Putamen (tissue), 1 donor: ENCODE measurements at places on chromosomes 5 and 9.

DNA sequence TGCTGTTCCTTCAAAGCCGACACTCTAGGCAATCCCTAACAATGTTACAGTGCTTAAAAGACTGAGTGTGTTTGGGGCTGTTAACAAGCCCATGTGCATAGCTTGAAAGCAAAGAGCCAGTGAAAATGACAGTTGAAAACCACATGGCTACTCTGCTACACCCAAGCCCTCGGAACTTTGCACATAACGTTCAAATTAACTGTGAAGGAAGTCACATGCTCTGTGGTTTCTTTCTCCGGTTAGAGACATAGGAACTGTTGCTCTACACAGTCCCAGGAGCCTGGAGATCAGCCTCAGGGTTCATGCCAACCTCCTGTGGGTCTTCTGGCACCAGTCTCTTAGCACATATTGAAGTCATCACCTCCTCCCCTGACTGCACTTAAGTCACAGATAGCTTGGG is 51.1 kb downstream of the C9orf152 start:
- no peak for DNase-seq

- DNase-seq, result no peak
Measured at GRCh38 chr5:56072863-56073766, 78.4 kb upstream of the IL6ST start.

DNA sequence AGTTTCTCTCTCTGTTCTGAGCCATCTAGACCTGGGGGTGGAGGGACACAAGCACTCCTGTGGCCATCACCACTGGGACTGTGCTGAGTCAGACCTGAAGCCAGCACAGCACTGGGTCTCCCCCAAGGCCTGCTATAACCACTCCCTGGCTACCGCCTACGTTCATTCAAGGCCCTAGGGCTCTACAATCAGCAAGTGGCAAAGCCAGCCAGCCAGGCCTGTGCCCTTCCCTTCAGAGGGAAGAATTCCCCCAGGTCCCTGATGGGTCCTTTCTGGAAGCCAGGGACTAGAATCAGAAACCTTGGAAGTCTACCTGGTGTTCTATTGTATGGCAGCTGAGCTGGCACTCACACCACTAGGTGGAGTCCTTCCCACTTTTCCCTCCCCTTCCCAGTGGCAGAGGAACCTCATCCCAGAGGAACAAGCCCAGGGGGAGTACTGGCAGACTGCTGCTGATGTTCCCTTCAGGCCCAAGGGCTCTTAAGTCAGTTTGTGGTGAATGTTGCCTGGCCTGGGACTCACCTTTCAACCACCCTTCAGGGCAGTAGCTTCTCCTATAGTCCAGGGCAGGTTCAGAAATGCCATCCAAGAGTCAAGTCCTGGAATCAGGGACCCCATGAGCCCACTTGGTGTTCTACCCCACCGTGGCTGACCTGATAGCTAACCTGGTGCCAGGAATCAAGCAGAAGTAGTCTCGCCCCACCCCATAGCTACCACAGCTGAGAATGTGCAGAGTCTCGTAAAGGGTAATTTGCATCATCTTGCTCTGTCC is 20.0 kb downstream of the JMY start:
- no peak for DNase-seq

GRCh38 chr5:108315829-108316228 is 66.1 kb downstream of the FBXL17 start:
- DNase-seq, result no peak

GRCh38 chr9:126690431-126691051 is 76.8 kb downstream of the LMX1B start:
- DNase-seq, result no peak

DNA sequence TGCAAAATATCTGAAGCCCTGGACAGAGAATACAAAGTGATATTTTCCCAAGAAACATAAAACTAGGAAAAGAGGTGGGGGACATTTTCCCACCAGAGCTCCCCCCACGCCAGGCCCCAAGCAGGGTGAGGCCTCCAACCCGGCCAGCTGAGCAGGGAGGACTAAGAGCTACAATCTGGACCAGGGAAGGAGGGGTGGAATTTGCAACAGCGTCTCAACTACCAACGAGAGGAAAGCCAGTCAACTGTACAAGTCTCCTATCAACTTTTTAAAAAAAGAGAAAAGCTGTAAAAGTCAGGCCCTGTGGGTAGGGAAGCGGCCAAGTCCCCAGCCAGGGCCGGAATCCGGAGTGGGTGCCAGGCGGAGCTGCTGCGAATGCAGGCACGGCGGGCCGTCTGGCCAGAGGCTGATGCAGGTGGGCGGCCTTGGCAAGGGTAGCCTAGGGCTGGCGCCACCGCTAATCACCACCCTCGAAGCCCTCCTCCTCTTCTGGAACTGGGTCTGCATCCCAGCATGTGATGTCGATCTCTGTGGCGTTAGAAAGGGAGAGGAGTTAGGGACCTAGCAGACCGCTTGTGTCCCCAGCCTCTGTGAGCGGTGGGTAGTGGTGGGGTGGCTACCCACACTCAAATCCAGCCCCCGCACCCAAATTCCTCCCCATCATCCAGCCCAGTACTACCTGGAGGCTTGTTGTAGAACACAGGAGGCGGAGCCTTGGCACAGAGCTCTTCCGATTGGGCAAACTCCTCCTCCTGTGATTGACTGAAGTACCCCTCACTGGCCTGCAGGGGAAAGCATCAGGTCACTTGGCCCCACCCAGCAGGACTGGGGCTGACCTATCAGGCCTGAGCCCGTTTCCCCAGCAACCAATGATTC is 10.6 kb downstream of the PRR7 start:
- DNase-seq, result peak; percentile 87

DNA sequence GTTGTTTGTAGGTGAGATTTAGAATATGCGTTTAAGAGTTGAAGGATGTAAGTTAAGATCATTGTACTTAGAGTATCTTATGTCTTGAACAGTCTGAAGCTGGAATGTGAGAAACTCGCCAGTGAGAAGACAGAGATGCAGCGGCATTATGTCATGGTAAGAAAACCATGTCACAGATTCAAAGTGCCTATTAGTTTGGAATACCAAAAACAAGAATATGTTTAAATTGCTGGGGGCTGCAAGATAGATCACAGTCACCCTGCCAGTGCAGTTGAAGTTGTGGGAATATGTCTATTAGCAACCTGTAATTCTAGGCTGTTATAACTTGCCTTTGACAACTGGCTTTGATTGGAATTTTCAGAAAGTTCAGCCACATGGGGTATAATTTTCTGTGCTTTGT is 3.0 kb downstream of the TLE4 start:
- no peak for DNase-seq

DNA sequence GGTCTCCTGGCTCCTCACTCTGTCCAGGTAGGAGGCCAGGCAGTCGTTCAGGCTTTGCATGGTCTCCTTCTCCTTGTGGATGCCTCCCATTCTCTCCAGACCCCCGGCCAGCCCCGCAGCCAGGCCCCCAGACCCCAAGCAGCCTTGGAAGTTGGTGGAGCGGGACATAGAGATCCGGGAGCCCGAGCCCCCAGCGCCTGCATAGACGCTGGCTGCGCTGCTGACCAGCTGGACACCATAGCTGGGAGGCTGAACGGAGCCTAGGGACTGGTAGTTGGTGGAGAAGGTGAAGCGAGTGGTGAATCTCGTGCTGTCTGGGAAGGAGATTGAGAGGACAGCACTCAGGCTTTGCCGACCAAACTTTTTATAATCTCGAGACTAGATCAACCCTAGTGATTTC is 35.9 kb downstream of the FOXI1 start:
- no peak for DNase-seq

- no peak for DNase-seq
Measured at GRCh38 chr5:123425431-123425830, 2.2 kb upstream of the CEP120 start.

- DNase-seq, result peak; percentile 60
Measured at GRCh38 chr9:69549310-69550202, 122.6 kb downstream of the APBA1 start.

DNA sequence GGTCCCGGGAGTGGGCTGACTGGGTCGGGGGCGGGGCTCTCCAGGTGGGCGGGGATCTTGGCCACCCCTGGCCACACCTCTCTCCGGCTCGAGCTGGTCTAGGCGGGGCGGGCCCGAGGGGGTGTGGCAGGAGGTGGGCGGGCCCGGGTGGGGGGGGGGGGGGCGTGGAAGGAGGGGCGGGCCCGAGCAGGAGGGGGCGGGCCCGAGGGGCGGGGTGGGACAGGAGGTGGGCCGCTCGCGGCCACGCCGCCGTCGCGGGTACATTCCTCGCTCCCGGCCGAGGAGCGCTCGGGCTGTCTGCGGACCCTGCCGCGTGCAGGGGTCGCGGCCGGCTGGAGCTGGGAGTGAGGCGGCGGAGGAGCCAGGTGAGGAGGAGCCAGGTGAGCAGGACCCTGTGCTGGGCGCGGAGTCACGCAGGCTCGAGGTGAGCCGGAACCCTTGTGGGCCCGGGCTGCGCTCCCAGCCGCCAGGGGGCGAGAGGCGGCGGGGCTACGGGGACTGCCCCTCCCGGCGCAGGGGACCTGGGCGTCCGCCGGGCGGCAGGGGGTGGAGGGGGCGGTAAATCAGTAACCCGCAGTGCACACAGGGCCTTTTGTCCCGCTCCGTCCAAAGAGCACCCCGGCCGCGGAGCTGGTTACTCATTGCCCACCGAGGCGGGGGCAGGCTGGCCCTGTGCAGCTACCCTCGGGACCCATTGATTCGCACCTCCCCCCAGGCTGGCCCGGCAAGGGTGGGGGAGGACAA is at the start of gene FGFR4:
Gene FGFR4, plus strand, starts transcription at position 262 of the 744 bp plus-strand sequence. CDS start 2,688 bp downstream, outside the sequence.
- no peak for DNase-seq

- no peak for DNase-seq
Measured at GRCh38 chr5:3601061-3601710, 5.6 kb downstream of the IRX1 start.

GRCh38 chr9:15142878-15143534 is 164.0 kb downstream of the TTC39B start:
- peak; percentile 39 for DNase-seq

GRCh38 chr5:139649082-139649991 is 1.2 kb downstream of the CXXC5 start:
- DNase-seq, result no peak

DNA sequence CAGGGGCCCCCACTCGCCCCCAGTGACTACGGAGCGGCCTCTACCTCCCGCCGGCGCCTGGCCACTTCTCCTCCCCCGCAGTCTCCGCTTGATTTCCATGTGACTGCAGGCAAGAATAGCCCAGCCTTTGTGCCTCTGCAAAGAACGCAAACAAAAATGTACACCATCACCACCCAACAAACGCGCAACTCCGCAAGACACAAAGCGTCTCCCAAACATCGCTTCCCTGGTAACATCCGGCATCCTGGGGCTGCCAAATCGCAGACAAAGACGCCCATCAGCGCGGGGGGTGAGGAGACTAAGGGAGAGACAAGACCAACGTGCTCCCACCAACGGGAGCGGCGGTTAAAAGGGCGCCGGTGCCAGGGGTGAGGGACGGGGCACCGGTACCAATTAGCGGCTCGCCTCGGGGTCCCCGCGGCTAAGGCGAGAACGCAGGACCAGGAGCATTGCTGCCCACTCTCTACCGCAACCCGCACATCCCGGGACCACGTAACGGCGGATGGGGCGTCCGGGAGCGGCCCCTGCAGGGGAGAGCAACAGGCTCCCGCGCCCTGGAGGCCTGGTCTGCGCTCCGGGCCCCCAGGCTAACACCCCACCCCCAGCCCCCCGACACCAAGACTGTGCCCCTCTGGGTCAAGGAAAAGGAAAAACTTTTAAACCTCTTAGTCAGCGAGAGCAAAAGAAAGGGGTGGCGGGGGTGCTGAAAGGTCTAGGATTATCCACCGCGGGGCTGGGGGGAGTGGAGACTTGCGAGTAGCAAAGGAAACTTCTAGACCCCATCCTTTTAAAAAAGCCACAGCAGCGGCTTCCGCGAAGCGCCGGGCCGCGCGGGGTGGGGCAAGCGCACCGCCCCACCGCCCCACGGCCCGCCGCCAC is 885 bp downstream of the MPDZ start:
- DNase-seq, result peak; percentile 76

DNA sequence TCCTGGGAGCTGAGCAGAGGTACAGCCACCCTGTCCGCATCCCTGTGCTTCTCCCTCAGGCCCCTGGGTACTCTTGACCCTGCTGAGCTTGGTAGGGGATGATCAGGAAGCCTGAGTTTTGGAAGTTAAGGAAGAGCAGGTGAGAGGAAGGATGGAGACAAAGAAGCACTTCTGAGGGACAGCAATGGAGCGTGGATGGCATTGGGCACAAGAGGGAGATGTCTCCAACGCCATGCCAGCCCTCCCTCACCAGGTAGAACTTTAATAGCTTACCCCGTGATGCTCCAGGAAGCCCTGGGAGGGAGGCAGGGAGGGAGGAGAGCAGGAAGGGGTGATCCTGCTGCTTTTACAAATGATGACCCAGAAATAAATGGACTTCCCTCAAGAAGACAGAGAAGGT is 29.9 kb upstream of the SMU1 start:
- no peak for DNase-seq

DNA sequence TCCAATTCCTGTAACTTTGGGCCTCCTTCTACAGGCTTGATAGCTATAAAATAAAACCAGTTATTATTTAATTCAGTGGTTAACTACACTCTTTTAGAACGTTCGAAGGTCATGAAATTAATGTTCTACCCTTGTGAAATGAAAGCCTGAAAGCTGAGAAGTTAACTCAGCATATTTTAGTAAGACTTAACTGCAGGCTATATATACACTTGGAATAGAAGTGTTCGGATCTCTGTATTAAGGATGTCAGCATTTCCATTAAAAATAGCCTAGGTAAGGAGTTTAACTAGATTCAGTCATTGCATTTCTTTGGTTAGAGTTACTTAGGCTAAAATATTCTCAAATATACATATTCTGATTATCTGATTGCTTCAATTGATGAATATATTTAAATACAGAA is 229.2 kb downstream of the MRPS30 start:
- no peak for DNase-seq

DNA sequence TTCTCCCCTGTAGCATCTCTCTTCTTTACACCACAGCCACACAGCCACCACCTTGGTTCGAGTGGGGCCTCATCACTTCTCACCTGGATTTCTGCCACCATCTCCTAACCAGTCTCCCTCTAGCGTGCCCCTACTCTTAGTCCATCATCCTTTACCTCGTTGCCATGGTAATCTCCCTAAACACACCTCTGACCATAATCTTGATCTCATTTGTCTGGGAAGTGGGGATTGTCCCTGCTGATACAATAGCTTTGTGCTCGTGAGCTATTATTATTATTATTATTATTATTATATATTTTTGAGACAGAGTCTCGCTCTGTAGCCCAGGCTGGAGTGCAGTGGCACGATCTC is 76.5 kb upstream of the HSPA9 start:
- DNase-seq, result no peak

DNA sequence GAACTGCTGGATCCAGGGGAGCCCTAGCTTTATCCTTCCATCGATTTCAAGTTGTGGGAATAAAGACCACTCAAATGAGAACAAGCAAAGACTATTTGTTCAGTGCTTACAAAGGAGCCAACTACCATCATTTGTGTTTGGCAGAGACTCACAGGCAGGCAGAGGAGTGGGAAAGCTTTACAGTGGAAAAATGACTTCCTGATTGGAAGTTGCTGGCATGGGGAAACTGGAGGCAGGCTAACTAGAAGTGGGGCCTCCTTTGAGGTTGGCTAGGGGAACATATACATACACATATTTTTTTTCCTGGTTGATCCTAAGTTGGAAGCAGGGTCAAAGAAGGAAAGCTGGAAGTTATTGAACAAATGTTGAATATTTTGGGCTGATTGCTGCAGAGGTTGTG is 121.7 kb downstream of the ACTBL2 start:
- no peak for DNase-seq
